Inflammatory macrophage (primary cell): ENCODE measurements at places on chromosomes 6 and 20.

GRCh38 chr6:7668936-7669335, 57.0 kb upstream of the BMP6 start:
- no peak for DNase-seq

DNA sequence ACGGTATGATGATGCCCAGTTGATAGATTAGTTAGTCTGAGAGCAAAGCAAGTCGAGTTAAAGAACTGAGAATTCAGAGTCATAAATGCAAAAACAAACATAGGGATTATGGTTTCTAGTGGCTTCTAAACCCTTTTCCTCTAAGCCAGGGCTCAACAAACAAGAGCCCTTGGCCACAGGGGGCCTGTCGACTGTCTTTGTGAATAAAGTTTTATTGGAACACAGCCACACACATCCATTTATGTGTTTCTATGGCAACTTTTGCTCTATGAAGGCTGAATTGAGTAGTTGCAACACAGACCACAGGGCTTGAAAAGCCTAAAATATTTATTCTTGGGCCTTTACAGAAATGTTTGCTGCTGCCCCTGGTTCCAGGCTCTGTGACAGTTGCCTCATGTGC, 76.2 kb downstream of the SLC24A3 start:
- no peak for DNase-seq

DNA sequence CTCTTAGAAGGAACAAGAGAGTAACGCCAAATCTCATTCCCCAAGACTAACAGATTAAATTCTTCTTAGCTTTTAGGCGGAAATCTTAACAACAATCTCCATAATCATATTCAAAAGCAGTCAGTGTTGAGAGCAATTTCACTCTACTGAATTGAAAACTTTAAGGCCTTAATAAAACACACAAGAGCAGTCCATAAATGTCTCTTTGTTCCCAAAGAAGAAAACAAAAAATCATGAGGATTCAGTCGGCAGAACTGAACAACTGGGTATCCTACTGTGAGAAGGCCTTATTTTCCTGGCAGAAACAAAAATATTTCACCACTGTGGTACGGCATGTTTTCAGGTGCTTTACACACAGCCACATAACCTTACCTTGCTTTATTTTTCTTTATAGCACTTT, 14.4 kb downstream of the ABHD12 start:
- no peak for DNase-seq

DNA sequence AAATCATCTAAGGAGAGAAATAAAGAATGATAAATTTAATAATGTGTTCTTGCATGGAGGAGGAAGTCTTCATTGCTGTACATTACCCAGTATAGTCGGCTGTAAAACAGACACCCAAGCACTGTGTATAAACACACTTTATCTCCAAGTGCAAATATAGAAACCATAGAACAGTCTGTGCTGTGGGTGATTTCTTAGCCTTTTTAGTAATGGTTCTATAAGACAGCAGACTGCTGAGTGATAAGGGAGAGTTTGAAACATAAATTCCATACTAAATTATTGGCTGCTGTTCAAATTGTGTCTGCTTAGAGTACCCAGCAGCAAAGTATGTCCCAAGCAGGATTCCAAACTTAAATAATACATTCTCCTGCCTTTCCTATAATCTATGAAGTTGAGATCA, 4.6 kb downstream of the FILIP1 start:
- DNase-seq = no peak

DNA sequence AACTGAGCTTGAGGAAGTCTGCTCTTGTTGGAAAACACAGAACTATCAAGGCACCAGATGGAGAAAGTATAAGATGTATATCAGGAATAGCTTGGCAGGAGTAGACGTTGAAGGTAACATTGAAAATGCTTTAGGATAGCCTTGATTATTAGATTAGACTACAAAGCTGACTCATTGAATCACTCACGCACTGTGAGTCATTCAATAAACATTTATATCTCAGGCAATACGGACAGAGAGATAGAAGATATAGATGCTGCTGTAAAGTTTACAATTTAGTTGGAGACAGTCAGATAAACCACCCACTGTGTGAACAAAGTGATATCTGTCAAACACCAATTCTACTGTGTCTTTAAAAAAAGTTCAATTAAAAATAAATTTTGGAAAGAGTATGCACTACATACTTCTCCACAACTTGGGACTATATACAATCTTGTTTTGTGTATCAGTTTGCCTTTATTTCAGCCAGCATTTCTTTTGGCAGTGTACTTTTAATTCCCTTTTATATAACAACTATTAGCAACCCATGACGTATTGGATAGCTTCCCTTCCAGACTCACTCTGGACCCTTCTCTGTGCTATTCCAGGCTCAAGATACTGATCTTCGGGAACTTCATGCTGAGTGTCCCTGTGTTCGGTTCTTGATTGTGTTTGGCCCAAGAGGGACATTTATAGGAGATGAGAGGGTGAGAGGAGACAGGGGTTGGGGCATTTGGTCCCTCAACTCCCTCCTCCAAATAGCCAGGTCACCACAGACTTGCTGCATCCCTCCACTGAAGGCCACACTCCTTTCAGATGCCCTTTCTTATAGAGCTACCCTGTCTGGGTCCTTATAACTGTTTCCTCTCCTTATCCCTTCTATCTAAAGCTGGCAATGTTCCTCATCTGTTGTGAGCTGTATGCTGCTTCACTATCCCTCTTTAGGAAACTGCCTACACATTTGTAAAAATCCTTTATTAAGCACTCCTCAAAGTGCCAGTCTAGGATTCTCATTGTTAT, 176.6 kb upstream of the PTPRK start:
- no peak for DNase-seq

GRCh38 chr6:155980768-155981079, 525.1 kb upstream of the NOX3 start:
- DNase-seq = no peak

- no peak for DNase-seq
Observed at GRCh38 chr20:63066506-63067265, 59.9 kb upstream of the BHLHE23 start.

- no peak for DNase-seq
Observed at GRCh38 chr6:101263596-101263995, 129.9 kb upstream of the GRIK2 start.

- no peak for DNase-seq
Observed at GRCh38 chr6:3323148-3323547, 64.4 kb downstream of the PSMG4 start.

DNA sequence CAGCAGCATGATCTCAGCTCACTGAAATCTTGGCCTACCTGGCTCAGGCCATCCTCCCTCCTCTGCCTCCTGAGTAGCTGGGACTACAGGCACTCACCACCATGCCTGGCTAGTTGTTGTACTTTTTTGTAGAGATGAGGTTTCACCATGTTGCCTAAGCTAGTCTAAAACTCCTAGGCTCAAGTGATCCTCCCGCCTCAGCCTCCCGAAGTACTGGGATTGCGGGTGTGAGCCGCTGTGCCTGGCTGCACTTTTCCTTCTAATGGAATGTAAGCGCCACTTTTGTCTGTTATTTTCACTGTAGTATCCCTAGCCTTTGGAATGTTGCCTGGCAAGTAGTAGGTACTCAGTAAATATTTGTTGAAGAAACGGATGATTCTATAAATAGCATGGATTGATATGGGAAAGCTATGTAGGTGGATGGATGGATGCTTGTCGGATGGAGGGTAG, 10.4 kb upstream of the TRIB3 start:
- no peak for DNase-seq

GRCh38 chr6:147958683-147959082, 384.0 kb upstream of the SASH1 start:
- no peak for DNase-seq

- DNase-seq = no peak
Observed at GRCh38 chr6:1182722-1183521, 129.0 kb upstream of the FOXQ1 start.

DNA sequence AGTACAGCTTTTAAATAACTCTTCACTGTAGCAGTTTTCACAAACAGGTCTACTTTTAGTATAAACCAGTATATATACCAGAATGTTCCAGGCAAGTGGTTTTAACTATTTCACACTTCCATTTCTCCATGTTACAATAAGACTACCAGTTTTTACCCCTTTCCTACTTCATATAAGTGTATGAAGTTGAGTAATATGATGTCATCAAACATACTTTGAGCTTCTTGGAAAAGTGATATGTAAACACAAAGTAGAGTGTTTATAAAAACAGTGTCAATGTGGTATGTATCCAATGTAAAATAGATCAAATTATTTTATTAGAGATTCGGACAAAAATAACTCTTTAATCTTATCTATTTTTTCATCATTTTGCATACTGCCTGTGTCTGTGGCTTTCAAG, 2.5 kb upstream of the PAQR8 start:
- DNase-seq = no peak

- peak; percentile 24 for DNase-seq
Observed at GRCh38 chr20:23347791-23348190, 2.8 kb upstream of the NXT1 start.

DNA sequence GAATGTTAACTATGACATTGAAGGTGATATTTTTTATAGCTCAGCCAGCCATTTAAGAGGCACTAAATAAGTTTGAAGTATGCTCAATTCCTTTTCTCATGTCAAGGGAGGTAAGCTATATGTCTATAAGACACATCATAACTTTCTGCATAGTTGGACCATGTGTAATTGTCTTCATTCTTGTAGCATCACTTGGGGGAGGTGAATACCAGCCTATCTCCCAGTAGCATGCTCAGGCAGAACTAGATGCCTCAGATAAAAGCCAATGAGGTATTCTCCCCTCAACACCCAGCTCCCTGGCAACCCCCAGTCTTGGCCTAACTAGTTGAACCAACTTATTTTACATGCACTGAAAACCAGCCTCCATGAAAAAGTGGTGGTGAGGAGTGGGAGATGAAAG, 158.3 kb upstream of the JAG1 start:
- DNase-seq = no peak

- DNase-seq = no peak
Observed at GRCh38 chr6:5121479-5121878, 36.3 kb downstream of the PPP1R3G start.

- DNase-seq = no peak
Observed at GRCh38 chr6:160685762-160686450, 16.1 kb upstream of the PLG start.

- no peak for DNase-seq
Observed at GRCh38 chr20:41782730-41783406, 164.7 kb upstream of the CHD6 start.

GRCh38 chr6:55604021-55604420, 25.0 kb upstream of the HMGCLL1 start:
- no peak for DNase-seq

GRCh38 chr6:161480421-161481155, 206.7 kb upstream of the AGPAT4 start:
- no peak for DNase-seq

DNA sequence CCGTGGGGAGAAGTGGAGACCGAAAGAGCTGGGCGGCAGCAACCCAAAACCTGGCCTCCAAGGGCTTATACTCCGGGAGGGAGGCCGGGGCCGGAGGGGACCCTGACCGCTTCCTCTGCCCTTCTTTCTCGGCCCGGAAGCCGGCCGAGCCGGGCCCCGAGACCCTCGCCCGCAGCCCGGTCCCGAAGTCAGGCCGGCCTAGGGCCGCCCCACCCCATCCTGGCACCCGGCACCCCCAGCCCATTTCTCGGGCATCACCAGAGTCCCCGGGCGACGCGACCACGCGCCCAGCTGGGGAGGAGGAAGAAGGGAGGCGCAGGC, 572 bp upstream of the ZDHHC14 start:
- no peak for DNase-seq

- DNase-seq = no peak
Observed at GRCh38 chr6:163489584-163489983, 75.1 kb downstream of the QKI start.

GRCh38 chr20:823574-823902, 10.0 kb upstream of the FAM110A start:
- no peak for DNase-seq

DNA sequence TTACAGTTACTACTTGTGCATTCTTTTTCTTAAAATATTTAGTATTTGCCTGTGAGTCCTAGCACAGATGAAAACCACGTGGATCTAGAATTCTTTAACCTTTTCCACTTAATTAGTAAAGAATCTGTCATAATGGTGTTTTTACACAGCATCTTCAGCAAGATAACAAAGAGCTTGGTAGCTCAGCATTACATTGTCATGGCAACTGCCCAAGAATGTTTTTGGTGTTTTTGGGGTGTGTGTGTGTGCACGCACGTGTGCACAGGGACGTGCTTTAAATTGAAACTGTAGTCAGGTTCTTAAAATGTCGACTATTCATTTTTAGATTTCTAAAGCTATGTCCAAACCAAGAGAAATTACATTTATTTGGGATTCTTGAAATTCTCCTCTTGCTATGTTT, 108.0 kb downstream of the FIG4 start:
- DNase-seq = no peak

GRCh38 chr6:127301199-127301700, 34.6 kb downstream of the RNF146 start:
- DNase-seq = no peak

DNA sequence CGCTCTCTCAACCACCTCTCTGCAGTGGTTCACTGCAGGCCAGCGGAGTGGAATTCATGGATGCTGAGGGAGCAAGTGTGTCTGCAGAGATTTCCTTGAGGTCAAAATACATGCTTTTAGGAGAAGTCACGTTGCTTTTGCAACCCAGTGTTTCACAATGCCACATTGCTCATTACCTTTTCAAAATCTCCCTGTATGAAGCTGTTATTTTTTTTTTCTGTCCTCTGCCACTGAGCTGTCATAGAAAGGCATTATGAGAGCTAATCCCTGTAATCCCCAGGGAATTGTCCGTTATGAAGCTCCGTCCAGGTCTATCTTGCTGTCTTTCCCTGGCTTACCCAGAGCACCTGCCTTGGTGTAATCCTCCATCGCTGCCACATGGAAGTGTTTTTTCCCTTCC, 60.5 kb upstream of the SLC22A23 start:
- DNase-seq = no peak

DNA sequence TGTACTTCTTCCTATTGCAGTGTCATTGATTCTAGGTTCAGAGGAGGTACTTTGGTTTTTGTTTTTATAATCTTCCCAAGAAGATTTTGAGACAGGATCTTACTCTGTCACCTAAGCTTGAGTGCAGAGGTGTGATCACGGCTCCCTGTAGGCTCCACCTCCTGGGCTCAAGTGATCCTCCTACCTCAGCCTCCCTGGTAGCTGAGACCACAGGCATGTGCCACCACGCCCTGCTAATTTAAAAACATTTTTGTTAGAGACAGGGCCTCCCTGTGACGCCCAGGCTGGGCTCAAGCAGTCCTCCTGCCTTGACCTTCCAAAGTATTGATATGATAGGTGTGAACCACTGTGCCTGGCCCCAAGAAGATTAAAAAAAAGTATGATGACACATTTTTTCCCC, 3.4 kb upstream of the SLC17A5 start:
- DNase-seq = no peak

DNA sequence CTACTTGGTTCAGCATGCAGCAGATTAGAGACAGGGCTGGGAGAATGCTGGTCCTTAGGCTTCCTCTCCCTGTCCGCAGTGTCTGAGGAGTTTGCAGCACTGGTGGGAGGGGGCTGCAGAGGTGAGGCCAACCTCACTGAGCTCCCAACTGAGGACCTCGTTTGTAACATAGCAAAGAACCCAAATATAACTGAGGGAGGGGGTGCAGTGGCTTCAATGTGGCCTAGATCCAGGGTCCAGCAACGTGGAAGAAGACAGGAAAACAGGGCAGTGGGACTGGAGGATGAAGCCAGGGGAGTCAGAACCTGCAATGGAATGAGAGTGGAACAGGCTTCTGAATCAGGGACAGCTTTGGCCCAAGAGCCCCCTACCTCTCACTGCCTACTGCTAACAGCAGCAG, 84.3 kb upstream of the MAFB start:
- DNase-seq = no peak

- peak; percentile 98 for DNase-seq
Observed at GRCh38 chr20:5080384-5080877, 39.3 kb downstream of the PCNA start.
